Endodermal cell (in vitro differentiated cells): ENCODE measurements at places on chromosomes 3 and 15. TPM values are rescaled to one million over a fixed set of nuclear protein-coding genes. Genes with fewer than 3 reads are reported as not detected.
A peak's percentile ranks its signal among the peaks of the same experiment; 100 is the strongest.

DNA sequence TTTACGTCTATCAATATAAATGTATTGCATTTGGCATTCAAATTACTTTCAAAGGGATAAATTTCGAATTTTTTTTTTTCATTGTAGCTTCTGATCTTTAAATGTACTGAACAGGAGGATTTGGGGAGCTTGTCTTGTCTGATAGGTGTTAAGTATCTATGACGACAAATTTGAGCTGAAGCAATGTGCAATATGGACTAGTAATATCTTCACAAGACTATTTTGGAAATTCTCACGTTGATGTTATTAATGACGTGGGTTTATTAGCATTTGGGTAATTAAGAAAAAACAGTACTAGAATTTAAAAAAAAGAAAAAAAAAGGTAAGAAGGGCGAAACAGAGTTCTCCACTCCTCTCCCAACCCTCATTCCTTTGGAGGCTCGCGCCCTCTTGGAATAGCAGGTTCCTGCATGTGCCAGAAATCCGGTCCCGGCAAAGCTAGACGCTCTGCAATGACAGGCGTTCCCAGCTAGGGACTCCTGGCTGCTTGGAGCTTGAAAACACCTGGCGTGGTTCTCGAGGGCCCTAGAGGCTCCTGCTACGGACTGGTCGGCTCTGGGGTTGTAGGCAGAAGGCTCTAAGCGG lies 648 bp upstream of the P2RY1 start:
- H3K27ac ChIP-seq: no peak overlapping the region
- peaks cover 9% of the 10 kb centered on the region for H3K27me3 ChIP-seq
- no peak for DNase-seq
- H3K4me1 ChIP-seq: no peaks in the 10 kb centered on the region

DNA sequence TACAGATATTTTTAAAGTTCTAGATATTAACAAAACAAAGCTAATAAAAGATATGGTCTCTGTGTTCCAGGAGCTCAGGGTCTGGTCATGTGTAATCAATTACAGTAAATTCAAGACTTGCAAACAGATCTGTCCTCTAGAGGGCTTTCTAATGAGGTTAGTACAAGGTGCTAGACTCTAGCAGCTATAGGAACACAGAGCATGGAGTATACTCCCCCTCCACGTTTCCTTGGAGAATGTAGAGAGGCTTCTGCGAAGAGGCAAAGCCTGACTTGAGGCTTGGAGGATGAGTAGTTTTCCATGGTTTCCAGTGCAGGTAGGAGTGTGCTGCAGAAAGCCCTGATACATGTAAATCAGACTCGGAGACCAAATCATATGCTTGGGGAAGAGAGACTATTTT lies 32.7 kb upstream of the DLG1 start:
- no peaks in the 10 kb centered on the region for H3K27me3 ChIP-seq
- no peaks in the 10 kb centered on the region for H3K4me1 ChIP-seq
- H3K4me3 ChIP-seq: no peak overlapping the region
- H3K27ac ChIP-seq: no peak overlapping the region

GRCh38 chr15:26757141-26757540 lies 15.7 kb downstream of the GABRB3 start:
- no peaks in the 10 kb centered on the region for H3K27me3 ChIP-seq
- H3K36me3 ChIP-seq: peaks cover 20% of the 10 kb centered on the region
- DNase-seq: no peak
- no peak overlapping the region for H3K27ac ChIP-seq

DNA sequence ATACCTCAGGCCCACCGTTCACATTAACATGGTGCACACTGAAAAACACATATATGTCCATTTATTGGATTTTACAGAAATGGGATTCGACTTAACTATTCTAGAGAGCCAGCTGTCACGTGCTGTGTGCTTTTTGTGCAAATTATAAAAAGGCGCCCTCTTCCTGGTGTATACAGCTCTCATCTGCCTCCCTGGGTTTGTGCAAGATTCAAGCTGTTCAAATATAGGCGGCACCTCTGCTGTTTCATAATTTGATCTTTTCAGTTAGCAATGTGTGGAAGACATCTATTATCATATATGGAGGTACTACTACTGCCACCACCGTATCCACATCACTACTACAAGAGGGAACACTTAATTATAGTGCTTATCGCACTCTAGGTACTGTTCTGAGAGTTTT lies 187.6 kb downstream of the EBLN2 start:
- no peaks in the 10 kb centered on the region for H3K27me3 ChIP-seq
- no peaks in the 10 kb centered on the region for H3K36me3 ChIP-seq
- H3K4me1 ChIP-seq: peaks cover 3% of the 10 kb centered on the region

GRCh38 chr3:114887806-114888205 lies 259.3 kb downstream of the ZBTB20 start:
- no peak for DNase-seq
- H3K4me3 ChIP-seq: no peak overlapping the region
- no peaks in the 10 kb centered on the region for H3K36me3 ChIP-seq
- no peaks in the 10 kb centered on the region for H3K27me3 ChIP-seq
- no peak overlapping the region for H3K27ac ChIP-seq

DNA sequence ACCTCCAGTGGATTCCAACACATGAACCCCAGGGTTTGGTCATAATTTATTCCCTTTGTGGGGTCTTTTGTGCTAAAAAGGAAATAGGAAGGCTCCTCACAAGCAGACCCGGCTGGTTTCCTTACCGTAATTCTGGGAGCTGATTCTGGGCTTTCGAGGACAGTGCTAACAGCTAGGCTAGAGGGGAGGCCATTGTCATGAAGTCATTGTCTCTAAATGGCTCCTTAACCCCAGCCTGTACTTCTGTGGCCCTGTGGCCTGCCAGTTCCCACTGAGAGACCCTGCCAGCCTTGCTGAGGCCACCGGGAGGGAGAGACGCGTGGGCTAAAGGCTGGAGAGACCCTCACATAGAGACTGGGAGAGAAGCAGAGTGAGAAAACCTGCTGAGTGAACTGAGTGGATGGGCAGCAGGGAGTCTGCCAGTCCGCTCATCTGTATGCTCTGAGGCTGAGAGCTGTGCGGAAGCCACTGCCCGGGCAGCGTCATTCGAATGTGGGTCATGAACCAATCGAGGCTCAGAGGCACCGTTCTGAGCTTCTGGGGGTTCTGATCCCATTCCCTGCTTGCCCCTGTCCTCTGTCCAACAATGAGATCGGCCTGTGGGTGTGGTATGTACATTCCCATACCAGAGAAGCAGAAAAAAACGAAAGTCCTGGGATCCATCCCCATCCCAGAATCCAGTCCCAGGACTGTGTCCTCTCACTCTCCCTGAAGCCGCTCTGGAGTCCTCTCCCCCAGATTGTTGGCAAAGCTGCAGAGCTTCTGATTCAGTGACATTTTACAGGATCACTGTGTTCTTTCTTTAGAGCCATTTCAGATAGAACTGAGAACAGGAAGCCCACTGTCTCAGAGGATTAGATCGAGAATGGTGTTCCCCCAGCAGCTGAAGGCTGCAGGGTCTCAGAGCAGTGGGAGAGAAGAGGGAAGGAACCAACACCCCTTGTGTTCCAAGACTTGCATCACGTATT lies 21.3 kb upstream of the DGKG start:
- H3K4me1 ChIP-seq: peaks cover 18% of the 10 kb centered on the region
- H3K27me3 ChIP-seq: no peaks in the 10 kb centered on the region
- no peak overlapping the region for H3K27ac ChIP-seq
- H3K4me3 ChIP-seq: no peak overlapping the region
- peak; percentile 63 for DNase-seq
- no peaks in the 10 kb centered on the region for H3K36me3 ChIP-seq

- H3K4me3 ChIP-seq: no peak overlapping the region
- DNase-seq: no peak
- peaks cover 4% of the 10 kb centered on the region for H3K4me1 ChIP-seq
- peaks cover 94% of the 10 kb centered on the region for H3K27me3 ChIP-seq
- no peaks in the 10 kb centered on the region for H3K36me3 ChIP-seq
- H3K27ac ChIP-seq: no peak overlapping the region
These were observed 5.6 kb upstream of the FEZF2 start for GRCh38 chr3:62378921-62379320.

- no peaks in the 10 kb centered on the region for H3K36me3 ChIP-seq
- no peak overlapping the region for H3K4me3 ChIP-seq
- H3K27me3 ChIP-seq: no peaks in the 10 kb centered on the region
- H3K4me1 ChIP-seq: no peaks in the 10 kb centered on the region
These were observed 988.7 kb downstream of the NTRK3 start for GRCh38 chr15:87267798-87268197.

Gene GRAMD1C
- 1.0 and 1.6 TPM in 2 replicates for total RNA-seq

Gene CCDC51
- total RNA-seq: 10.2 to 15.8 TPM (median 14.6 TPM) in 3 replicates

DNA sequence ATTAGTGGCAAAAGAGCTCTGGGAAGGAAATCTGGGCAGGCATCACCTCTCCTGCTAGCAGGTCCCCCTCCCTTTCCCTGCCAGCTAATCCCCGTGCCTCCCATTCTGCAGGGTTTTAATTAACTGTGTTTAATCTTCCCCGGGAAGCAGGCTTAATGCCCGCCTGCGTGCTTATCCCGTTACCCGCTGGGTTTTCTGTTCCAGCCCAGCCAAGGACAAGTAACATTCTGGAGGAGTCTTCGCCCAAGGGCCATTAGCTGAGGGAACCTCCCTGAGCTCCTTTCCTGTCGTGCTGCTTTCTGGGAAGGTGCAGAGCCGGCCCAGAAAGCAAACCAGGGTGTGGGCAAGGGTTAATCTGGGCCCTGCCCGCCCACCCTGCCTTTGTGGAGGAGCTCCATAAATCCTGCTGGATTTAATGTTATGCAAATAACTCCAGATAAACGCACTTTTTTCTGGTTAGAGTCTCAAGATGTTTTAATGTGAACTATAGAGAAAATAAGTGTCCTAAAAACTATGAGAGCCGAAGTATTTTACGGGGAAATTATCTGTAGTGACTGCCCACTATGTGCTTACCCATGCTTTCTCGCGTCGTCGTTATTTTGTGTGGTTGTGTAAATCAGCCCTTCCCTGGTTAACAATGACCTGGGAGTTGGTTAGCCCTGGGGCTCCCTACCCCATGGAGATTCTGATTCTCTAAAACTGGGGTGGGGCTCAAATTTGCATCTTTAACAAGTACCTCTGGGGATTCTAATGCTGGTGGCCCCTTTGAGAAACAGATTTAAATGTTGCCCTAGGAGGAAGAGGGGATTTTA lies 25.9 kb downstream of the TRIM71 start:
- H3K4me3 ChIP-seq: peak overlapping the region; percentile 77
- peaks cover 62% of the 10 kb centered on the region for H3K4me1 ChIP-seq
- H3K36me3 ChIP-seq: peaks cover 7% of the 10 kb centered on the region
- no peaks in the 10 kb centered on the region for H3K27me3 ChIP-seq
- DNase-seq: peak; percentile 91

Gene GNAT1
- total RNA-seq: 1.2 TPM in 1 of 2 replicates, not detected in the other

- no peak overlapping the region for H3K4me3 ChIP-seq
- H3K27me3 ChIP-seq: no peaks in the 10 kb centered on the region
- no peak overlapping the region for H3K27ac ChIP-seq
- DNase-seq: no peak
- no peaks in the 10 kb centered on the region for H3K36me3 ChIP-seq
- no peaks in the 10 kb centered on the region for H3K4me1 ChIP-seq
These were observed 102.1 kb downstream of the DIPK2A start for GRCh38 chr3:144073698-144074097.

Gene DUOXA2
- total RNA-seq: not detected in 2 replicates

GRCh38 chr3:185517387-185518130 lies 18.7 kb upstream of the TMEM41A start:
- no peaks in the 10 kb centered on the region for H3K4me1 ChIP-seq
- no peak for DNase-seq
- H3K27ac ChIP-seq: no peak overlapping the region
- H3K27me3 ChIP-seq: peaks cover 15% of the 10 kb centered on the region
- no peaks in the 10 kb centered on the region for H3K36me3 ChIP-seq
- no peak overlapping the region for H3K4me3 ChIP-seq

- H3K27ac ChIP-seq: no peak overlapping the region
- H3K36me3 ChIP-seq: no peaks in the 10 kb centered on the region
- DNase-seq: no peak
- H3K4me3 ChIP-seq: no peak overlapping the region
- H3K4me1 ChIP-seq: peaks cover 5% of the 10 kb centered on the region
These were observed 3.9 kb downstream of the GP5 start for GRCh38 chr3:194395212-194395611.

GRCh38 chr3:101936419-101937356 lies 87.4 kb downstream of the NFKBIZ start:
- no peaks in the 10 kb centered on the region for H3K4me1 ChIP-seq
- no peak overlapping the region for H3K4me3 ChIP-seq
- DNase-seq: no peak
- no peaks in the 10 kb centered on the region for H3K27me3 ChIP-seq

Gene ACVR2B
- total RNA-seq: 108 to 112 TPM (median 112 TPM) in 3 replicates

Gene PDCD10
- 75.2 and 79.6 TPM in 2 replicates for total RNA-seq

GRCh38 chr15:95857758-95858157 lies 472.7 kb upstream of the NR2F2 start:
- no peak overlapping the region for H3K27ac ChIP-seq
- H3K27me3 ChIP-seq: no peaks in the 10 kb centered on the region
- H3K4me3 ChIP-seq: no peak overlapping the region
- H3K36me3 ChIP-seq: no peaks in the 10 kb centered on the region
- peaks cover 3% of the 10 kb centered on the region for H3K4me1 ChIP-seq
- no peak for DNase-seq

DNA sequence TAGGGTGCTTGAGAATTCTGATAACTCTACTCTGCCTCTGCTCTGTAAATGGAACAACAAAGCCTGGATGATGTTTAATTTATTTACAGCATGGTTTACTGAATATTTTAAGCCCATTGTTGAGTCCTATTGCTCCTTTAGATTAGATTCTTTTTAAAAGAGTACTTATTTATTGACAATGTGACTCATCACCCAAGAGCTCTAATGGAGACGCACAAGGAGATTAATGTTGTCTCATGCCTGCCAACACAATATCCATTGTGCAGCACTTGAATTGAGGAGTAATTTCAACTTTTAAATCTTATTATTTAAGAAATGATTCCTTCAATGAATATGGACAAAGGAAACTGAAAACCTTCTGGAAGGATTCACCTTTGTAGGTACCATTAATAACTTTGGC lies 691.4 kb downstream of the ZBBX start:
- no peaks in the 10 kb centered on the region for H3K36me3 ChIP-seq
- no peak for DNase-seq
- no peak overlapping the region for H3K27ac ChIP-seq

Gene TMEM207
- total RNA-seq: not detected in 3 replicates

Gene LRTM1
- not detected in 3 replicates for total RNA-seq

GRCh38 chr3:10513306-10513705 lies 7.9 kb upstream of the ATP2B2 start:
- H3K36me3 ChIP-seq: no peaks in the 10 kb centered on the region
- no peaks in the 10 kb centered on the region for H3K4me1 ChIP-seq
- no peaks in the 10 kb centered on the region for H3K27me3 ChIP-seq
- DNase-seq: no peak
- H3K4me3 ChIP-seq: no peak overlapping the region

- no peak for DNase-seq
- H3K27ac ChIP-seq: no peak overlapping the region
- H3K27me3 ChIP-seq: no peaks in the 10 kb centered on the region
- no peak overlapping the region for H3K4me3 ChIP-seq
- no peaks in the 10 kb centered on the region for H3K4me1 ChIP-seq
- no peaks in the 10 kb centered on the region for H3K36me3 ChIP-seq
These were observed 26.6 kb upstream of the SLMAP start for GRCh38 chr3:57729334-57730045.

DNA sequence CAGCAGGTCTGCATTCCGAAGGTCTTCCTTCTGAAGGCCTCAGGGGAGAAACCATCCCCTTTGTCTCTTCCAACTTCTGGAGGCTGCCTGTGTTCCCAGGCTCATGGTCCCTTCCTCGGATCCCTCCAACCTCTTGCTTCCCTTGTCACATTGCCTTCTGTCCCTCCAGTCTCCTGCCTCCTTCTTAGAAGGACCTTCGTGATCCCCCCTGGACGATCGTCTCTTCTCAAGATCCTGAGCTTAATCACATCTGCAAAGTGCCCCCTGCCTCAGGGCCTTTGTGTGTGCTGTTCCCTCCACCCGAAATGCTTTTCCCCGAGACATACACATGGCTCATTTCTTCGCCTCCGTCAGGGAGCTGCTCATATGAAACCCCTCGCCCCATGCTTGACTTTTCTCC lies 505.8 kb downstream of the SHQ1 start:
- H3K4me1 ChIP-seq: no peaks in the 10 kb centered on the region
- no peaks in the 10 kb centered on the region for H3K27me3 ChIP-seq
- peak; percentile 17 for DNase-seq
- no peaks in the 10 kb centered on the region for H3K36me3 ChIP-seq
